ENCODE measurements at places on chromosomes 7 and 10. TPM values are rescaled to one million over a fixed set of nuclear protein-coding genes. Genes with fewer than 3 reads are reported as not detected.

GRCh38 chr7:102079140-102080018 lies 207.3 kb upstream of the SH2B2 start:
- DNase-seq: no peak

GRCh38 chr7:42886893-42887505 lies 24.9 kb downstream of the C7orf25 start:
- no peak for DNase-seq

DNA sequence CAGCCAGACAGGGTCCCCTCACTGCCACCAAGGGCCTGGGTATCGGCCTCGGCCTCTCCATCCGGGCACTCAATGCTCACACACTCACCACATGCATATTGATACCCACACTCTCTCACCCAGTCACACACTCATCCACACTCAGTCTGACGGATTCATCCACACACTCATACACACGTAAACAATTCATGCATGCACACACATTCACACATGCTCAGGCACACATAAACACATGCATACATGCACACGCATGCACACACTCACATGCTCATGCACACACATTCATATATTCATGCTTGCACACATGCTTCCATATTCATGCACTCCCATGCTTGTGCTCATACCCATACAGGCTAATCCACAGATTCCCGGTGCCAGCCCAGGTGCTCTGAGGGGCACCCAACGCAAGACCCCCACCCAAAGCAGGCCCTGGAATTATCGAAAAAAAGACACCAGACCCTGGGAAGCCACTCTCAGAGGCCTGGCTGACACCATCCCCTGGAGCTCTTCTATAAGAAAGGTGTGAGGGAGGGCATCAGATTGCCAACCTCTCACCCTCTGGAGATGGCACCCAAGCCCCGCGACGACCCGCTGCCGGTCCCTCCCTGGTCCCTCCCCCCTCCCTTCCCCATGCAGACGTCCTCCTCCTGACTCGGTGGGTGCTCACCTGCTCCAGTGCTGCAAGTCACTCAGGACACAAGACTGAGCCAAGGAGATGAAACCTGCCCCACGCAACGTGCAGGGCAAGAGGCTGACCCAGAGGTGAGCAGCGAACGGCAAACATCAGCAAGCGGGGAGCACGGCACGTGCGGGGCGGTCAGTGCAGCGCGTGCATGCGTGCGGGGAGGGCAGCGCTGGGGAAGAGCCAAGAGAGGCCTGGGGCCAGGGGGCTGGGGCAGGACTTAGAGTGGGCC lies 15.2 kb downstream of the STK32C start:
- no peak for DNase-seq

GRCh38 chr7:80671744-80672143 lies 33.3 kb downstream of the CD36 start:
- DNase-seq: no peak

GRCh38 chr7:37031571-37032257 lies 307.4 kb upstream of the AOAH start:
- DNase-seq: peak; percentile 68

GRCh38 chr7:157542068-157543021 lies 205.5 kb downstream of the DNAJB6 start:
- DNase-seq: no peak

- DNase-seq: no peak
These were observed 142.0 kb downstream of the DOCK1 start for GRCh38 chr10:127046975-127047877.

DNA sequence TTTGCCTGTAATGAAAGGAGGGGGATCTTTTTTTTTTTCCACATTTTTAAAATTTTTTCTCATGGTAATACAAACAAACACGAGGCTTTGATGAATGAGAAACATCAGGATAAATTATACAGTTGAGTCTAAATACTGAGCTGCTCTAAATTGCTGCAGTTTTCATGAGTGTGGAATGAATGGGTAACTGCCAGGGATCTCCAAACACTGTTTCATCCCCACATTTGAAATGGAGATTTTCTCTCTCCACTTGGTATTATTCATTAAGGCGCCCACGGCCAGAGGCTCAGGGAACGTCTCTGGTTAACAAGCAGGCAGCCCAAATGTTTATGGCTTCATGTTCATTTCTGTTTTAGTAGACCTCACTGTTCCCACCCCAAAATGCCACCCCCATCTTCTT lies 717.1 kb downstream of the GRID1 start:
- no peak for DNase-seq

GRCh38 chr7:122550545-122550944 lies 148.4 kb downstream of the RNF133 start:
- no peak for DNase-seq

GRCh38 chr10:7857262-7857661 lies 39.0 kb downstream of the TAF3 start:
- no peak for DNase-seq

- DNase-seq: no peak
These were observed 127.5 kb downstream of the DNAJB6 start for GRCh38 chr7:157464111-157464970.

Gene CRHR2
- total RNA-seq: 0.07 TPM

Gene AKR1C8
- total RNA-seq: not detected

Gene ITIH5
- total RNA-seq: 1.1 TPM

Gene SLC18A3
- total RNA-seq: not detected

Gene RHOBTB1
- 2.5 TPM for total RNA-seq

Data from H9 (cell line).